ENCODE measurements at places on chromosomes 4 and X. TPM values are rescaled to one million over a fixed set of nuclear protein-coding genes. Genes with fewer than 3 reads are reported as not detected.

- H3K27ac ChIP-seq: peak overlapping the region; percentile 89
- DNase-seq: no peak
- no peaks in the 10 kb centered on the region for H3K36me3 ChIP-seq
Observed at GRCh38 chrX:79366556-79366872, 620 bp downstream of the ITM2A start.

DNA sequence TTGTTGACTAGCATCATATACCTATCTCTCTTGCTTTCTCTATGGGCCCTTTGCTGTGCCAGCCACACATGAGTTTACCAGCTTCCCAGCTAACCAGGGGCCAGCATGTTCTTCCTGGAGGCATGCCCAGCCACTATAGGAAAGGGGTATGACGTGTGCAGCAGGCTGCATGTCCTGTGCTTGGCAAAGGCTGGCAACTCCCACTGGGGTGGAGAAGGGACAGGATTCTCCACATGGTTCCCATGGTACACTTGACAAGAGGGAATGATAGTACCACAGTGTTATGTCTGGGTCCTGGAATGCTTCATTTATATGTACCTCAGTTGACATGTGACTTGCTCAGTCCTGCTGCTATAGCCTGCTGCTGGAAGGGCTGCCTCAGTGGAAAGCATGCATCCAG lies 78.8 kb downstream of the TMEM164 start:
- no peak overlapping the region for H3K27ac ChIP-seq
- H3K27me3 ChIP-seq: no peaks in the 10 kb centered on the region

DNA sequence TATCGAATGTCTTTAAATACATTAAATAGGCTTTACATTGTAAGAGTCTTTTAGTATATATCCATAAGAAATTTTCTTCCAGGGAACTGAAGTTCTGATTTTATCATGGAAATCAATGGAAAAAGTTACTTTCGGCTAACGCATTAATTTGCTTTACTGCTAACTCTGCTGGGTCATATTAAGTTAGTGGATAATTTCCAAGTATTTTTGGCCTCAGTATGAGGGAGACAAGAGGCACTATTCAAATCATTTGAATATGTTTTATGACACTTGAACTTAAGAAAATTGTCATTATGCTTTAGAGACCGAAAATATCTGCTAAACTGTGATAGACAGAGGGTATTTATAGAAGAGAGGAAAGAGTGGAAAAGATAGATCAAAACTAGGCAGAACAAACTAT lies 237.5 kb downstream of the PCDH7 start:
- H3K4me3 ChIP-seq: no peak overlapping the region
- H3K27ac ChIP-seq: no peak overlapping the region
- no peak for DNase-seq
- no peaks in the 10 kb centered on the region for H3K4me1 ChIP-seq

DNA sequence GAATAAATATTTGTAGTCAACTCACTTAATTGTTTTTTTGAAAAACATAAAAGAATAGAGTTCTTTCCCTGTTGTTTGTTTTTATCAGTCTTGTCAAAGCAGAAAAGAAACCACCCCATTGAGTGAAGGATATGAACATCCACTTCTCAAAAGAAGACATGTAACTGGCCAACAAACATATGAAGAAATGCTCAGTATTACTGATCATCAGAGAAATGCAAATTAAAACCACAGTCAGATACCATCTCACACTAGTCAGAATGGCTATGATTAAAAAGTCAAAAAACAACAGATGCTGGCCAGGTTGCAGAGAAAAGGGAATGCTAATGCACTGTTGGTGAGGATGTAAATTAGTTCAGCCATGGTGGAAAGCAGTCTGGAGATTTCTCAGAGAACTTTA lies 326.1 kb upstream of the EMCN start:
- H3K4me3 ChIP-seq: no peak overlapping the region
- no peaks in the 10 kb centered on the region for H3K4me1 ChIP-seq
- no peak overlapping the region for H3K27ac ChIP-seq
- DNase-seq: no peak
- H3K36me3 ChIP-seq: no peaks in the 10 kb centered on the region

GRCh38 chr4:67342291-67342690 lies 203.0 kb downstream of the CENPC start:
- H3K4me3 ChIP-seq: no peak overlapping the region
- no peak overlapping the region for H3K27ac ChIP-seq
- H3K36me3 ChIP-seq: no peaks in the 10 kb centered on the region
- DNase-seq: no peak
- H3K27me3 ChIP-seq: no peaks in the 10 kb centered on the region

GRCh38 chr4:74395633-74396032 lies 30.7 kb downstream of the EREG start:
- no peak overlapping the region for H3K4me3 ChIP-seq
- DNase-seq: no peak
- no peak overlapping the region for H3K27ac ChIP-seq
- H3K36me3 ChIP-seq: no peaks in the 10 kb centered on the region

DNA sequence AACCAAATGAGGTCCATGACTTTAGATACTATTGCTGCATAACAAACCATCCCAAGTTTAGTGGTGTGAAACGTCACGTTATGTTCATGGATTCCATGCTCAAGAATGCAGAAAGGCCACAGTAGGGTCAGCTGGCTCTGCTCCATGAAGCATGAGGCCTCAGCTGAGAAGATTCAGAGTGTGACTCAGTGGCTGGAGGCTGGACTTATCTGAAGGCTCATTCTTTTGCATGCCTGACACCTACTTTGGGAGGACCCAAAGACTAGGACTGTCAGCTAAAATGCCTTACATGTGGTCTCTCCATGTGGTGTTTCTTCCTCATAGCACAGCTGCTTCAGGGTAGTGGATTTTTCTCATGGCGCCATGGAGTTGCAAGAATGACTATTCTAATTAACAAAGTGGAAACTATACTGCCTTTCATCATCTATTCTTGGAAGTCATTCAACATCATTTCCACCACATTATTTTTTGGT lies 11.5 kb upstream of the CCDC149 start:
- no peak for DNase-seq
- no peak overlapping the region for H3K4me3 ChIP-seq
- no peaks in the 10 kb centered on the region for H3K4me1 ChIP-seq
- H3K27ac ChIP-seq: no peak overlapping the region
- no peaks in the 10 kb centered on the region for H3K36me3 ChIP-seq

ENOPH1 gene
- polyA plus RNA-seq: 45.6 TPM

TREX2 gene
- polyA plus RNA-seq: 0.25 TPM

NUDT10 gene
- not detected for polyA plus RNA-seq

YY2 gene
- 0.79 TPM for polyA plus RNA-seq

EDA2R gene
- polyA plus RNA-seq: 0.22 TPM
